ENCODE measurements at places on chromosomes 3 and 15. TPM values are rescaled to one million over a fixed set of nuclear protein-coding genes. Genes with fewer than 3 reads are reported as not detected.

Gene PRSS50
- total RNA-seq, result 0.11 TPM

Gene SLC28A1
- total RNA-seq, result 0.19 TPM

Gene PPP1R14D
- not detected for total RNA-seq

Gene CHRNB4
- 4.3 TPM for total RNA-seq
